ENCODE measurements at places on chromosomes 7 and 10.

- DNase-seq = no peak
Measured at GRCh38 chr10:7318836-7319235, 92.0 kb downstream of the SFMBT2 start.

- no peak for DNase-seq
Measured at GRCh38 chr7:127816354-127817190, 164.6 kb downstream of the SND1 start.

DNA sequence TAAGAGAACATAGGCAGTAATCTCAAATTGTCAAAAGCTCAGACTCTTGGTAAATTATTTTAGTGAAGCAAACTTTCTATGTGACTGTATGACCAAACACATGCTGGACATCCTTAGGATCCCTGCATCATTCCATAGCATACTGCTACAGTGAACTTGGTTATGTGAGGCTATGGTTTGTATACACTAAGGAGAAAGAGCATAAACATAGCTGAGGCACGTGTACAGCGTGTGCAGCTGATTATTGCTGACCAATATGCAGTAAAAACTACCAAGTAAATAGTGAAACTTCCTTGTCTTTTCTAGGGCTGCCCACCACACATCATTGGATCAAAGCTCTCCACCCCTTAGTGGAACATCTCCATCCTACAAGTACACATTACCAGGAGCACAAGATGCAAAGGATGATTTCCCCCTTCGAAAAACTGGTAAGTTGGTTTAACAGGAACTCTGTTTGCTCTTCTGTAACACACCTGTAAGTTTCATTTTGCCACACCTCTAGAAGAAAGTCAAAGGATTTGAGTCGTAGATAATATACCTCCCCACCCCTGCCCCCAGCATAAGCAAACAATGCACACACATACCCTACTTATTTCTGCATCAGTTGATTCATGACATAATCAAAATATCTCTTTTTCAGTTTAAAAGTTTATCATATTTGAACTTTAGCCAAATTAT lies 98.2 kb downstream of the HDAC9 start:
- DNase-seq = no peak

- no peak for DNase-seq
Measured at GRCh38 chr10:97080051-97080776, 105.5 kb downstream of the SLIT1 start.

DNA sequence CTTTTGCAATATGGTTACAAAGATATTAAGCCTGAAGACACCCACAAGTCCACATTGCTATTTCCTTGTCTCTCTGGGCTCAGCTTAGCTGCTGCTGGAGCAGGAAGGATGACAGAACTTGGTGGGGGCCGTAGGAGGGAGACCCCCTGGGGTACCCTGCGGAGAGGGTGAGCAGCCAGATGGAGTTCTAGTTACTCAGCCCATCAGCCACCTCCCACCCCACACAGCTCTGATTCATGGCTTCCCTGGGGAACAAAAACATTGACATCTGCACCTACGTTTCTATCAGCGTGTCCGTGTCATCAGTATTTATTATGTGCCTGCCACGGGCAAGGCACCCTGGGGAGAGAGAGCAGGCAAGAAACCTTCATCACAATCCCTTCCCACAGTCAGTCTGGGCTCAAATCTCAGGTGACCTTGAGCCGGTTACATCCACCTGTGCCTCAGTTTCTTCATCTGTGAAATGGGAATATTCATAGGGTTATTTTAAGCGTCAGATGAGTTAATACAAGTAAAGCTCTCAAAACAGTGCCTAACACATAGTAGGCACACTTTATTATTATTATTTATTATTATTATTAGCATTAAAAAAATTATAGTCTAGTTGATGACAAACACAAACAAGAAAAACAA lies 131.5 kb downstream of the C10orf105 start:
- DNase-seq = no peak

- DNase-seq = no peak
Measured at GRCh38 chr10:73439055-73439454, 5.7 kb upstream of the MSS51 start.

- DNase-seq = no peak
Measured at GRCh38 chr7:78873117-78873516, 580.4 kb downstream of the MAGI2 start.

- peak; percentile 7 for DNase-seq
Measured at GRCh38 chr7:112411186-112411795, 39.0 kb upstream of the IFRD1 start.

- no peak for DNase-seq
Measured at GRCh38 chr7:88835147-88835728, 39.7 kb upstream of the TEX47 start.

DNA sequence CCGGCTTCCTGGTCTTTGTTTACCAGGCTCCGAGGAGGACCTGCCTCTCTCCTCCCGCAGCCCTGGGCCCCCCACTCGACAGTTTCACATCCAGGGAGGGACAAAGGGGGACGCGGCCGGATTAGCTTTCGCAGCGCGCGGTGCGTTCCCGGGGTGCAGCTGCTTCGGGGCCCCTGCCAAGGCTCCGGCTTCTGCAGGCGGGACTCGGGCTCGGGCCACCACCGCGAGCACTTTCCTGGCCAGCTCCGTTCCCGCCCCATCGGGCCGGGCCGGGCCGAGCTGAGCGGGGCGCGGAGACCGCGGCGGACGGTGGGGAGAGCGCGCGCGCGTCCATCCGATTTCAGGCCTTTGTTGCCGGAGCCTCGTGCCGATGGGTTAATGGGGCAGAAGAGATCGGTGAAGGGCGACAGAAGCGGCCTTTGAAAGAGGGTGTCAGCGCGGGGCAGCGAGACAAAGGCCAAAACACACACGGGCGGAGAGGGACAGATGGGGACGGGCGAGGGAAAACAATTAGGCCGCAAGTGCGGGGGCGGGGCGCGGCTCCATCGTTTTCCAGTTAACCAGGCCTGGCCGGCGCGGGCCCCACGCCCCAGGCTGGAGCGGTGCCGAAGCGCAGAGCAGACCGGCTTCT lies 8.5 kb upstream of the UNCX start:
- no peak for DNase-seq

GRCh38 chr7:131808736-131809135 lies 252.3 kb upstream of the PODXL start:
- DNase-seq = no peak

DNA sequence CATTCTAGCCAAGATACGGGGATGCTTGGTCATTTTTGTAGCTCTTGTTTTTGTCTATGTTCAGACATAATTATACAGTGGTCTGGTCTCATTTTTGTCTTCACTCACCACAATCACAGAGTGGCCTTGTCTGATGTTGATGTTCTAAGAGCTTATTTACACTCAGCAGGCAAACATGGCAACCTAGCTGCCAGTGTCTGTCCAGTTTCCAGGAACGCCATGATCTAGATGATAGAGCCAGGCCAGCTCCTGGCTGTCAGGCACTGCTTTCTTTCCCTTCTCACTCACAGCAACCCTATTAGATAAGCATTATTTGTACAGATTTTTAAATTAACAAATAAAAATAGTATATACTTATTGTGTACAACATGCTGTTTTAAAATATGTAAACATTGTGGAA lies 98.6 kb upstream of the PHF14 start:
- DNase-seq = no peak

GRCh38 chr10:79983286-79983909 lies 34.5 kb upstream of the SFTPD start:
- no peak for DNase-seq

- DNase-seq = no peak
Measured at GRCh38 chr7:1144269-1144771, 15.7 kb downstream of the ZFAND2A start.

- no peak for DNase-seq
Measured at GRCh38 chr7:44221231-44221791, 20.5 kb downstream of the YKT6 start.

DNA sequence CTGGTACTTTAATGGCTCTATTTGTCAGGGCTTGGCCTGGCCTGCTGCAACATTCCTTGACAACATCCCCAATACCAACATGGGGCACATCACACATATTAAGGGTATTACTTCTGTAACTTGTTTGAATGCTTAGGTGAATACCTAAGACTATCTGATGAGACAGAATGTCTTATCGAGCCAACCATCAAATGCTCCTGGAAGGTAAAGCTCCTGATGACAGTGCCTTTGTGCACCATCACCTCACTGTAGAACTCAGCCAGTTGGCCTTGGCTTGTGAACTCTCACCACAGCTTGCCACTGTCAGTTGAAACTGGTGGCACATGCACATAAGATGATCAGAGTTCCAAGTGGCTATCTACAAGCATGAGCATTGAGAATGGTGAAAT lies 3.7 kb upstream of the MYO1G start:
- no peak for DNase-seq

GRCh38 chr7:148790131-148790726 lies 91.5 kb downstream of the CUL1 start:
- DNase-seq = no peak

DNA sequence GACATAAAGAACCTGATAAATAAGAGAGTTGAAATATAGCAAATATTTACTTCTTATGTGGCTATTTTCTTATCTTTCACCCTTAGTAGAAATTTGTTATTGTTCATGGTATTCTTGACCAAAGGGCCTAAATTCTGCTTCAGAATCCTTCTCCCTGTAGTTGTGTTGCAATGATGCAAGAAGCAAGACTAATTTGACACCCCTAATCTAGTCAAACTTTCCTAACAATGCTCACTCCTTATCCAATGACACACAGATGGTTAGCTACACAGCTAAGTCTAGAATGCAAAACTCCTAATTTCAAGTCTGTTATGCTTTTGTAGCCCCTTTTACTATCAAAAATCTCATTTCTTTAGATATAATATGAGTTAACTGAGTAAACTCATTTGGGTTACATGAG lies 56.1 kb downstream of the TWIST1 start:
- no peak for DNase-seq

DNA sequence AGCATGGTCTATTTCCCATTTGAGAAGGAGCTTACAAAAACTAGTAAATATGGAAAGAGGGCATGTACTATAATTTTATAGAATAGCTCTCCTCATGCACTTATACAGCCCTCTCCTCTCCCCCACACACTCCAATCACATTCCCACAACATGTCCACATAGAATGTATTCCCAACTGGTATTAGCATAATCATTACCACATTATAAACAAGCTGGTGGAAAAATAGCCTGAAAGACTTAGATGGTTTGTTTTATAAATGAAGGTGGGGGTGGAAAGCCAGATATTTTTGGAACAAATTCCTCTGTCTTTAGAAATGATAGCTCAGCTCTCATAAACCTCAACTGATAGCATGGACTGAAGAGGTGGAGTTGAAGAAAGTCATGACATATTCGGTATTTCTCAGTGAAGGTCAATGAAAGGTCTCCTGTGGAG lies 410.1 kb downstream of the SUGCT start:
- no peak for DNase-seq

DNA sequence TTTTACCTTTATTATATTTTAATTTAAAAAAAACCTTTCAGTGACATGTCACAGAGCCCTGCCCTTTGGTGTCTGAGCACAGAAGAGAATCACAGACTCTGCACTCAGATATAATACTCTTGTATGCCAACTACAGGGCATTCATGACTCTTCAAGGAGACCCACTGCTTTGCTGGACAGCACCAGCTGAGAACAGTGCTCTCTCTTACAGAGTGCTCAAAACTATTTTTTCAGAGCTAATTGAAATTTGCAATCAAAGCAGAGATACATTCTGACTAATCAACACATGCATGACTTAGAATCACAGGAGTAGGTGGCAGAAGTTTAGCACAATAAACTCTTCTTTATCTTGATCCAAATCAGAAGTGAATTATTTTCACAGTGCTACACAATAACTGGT lies 99.1 kb downstream of the OSBPL3 start:
- no peak for DNase-seq

DNA sequence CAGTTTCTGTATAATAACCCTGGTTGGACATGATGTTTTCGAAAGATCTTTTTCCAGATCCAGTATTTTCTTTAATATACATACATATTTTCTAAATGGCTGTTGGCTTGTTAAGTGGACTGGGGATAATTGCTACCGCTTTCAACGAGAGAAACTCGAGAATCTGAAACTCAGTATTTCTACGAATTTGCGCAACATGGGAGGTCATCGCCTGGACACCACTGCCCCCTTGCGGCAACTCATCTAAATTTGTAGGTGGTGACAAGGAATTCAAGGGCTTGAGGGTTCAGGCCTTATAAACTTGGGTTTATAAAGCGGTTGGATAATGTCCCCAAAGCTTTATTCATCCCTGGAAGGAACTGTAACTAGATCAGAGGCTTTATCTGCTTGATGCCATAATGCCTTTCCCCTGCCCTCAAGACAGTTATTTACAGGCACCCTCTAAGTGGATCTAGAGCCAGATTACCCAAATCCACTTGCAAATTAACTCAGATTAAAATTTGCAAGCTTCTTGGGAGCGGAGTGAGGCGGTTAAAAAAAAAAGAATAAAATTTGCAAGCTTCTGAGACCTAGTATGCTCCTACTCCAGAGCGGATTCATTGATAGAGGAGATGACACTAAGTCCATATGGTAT lies 21.3 kb upstream of the KCNK18 start:
- DNase-seq = peak; percentile 33

DNA sequence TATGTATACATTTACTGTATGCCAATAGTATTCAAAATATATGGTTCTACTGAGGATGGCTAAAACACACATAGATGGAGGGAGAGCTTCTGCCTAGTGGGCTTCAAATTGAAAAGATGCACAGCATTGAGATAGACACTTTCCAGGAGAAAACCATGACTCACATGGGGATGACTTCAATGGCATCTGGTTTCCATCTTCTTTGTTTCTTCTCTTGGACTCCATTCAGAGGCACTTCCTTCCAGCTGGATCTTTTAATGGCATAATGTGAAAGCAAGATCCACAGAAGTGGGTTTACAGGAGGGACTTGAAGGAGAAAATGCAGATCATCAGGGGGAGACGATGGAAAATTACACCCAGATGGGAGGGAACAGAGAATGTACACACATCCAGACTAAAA lies 84.9 kb downstream of the ZNF365 start:
- no peak for DNase-seq

- no peak for DNase-seq
Measured at GRCh38 chr7:20748853-20749252, 37.8 kb downstream of the SP8 start.

- DNase-seq = no peak
Measured at GRCh38 chr7:42108803-42109528, 128.0 kb downstream of the GLI3 start.

DNA sequence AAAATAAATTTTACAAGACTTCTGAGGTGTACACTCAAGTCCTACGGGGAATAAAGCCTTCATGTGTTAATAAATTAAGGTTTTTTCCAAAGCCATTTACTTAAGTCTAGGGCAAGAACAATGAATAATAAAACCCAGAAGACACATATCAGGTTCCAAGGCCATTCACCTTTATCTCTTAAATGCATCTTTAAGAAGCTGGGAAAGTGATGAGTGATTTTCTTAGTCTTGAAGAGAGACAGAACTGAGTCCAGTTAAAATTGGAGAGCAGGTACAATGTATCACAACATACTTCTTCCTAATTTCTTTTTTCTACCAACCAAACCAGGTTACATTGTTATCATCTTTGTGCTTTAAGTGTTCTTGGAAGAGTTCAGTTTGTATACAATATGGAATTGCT lies 189.5 kb downstream of the RAPGEF5 start:
- no peak for DNase-seq

DNA sequence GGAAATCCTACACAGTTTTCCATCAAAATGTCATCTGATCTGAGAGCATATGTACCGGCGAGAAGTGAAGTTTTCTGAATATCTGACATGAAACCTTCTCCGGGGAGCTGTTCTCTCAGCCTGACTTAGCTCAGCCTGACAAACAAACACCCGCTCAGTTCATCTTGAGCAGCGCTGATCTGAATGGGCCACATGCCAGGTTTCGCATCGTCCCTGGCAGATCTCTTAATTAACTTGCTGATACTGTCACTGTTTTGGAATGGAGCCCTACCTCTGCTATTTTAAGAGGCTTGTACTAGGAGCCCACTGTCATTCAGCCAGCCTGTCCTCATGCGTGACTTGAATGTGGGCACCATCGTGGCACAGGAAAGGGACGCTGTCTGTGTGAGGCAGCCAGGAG lies 109.2 kb downstream of the STRA8 start:
- DNase-seq = peak; percentile 74
